ENCODE measurements at places on chromosomes 5 and 9. TPM values are rescaled to one million over a fixed set of nuclear protein-coding genes. Genes with fewer than 3 reads are reported as not detected.

GRCh38 chr9:126159430-126160060, 167.1 kb upstream of the MVB12B start:
- DNase-seq: no peak

Gene SPINK6
- not detected for total RNA-seq

DNA sequence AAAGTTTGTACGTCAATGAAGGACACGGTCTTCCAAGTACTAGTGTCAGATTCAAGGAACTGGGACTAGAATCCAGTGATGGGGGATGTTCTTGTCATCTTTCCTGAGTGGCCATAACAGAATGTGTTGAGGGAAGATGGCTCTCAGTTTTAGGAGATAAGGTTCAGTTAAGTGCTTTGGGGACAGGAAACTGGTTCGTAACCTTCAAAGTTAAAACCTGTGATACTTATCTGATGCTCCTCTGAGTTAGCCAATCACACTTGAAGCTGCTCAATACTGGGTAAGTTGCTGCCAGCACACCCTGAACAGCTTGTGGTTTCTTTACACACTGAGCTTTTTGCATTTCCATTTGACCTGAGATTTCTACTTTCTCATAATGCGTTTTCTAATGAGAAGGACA, 64.4 kb downstream of the PIK3R1 start:
- DNase-seq: no peak

DNA sequence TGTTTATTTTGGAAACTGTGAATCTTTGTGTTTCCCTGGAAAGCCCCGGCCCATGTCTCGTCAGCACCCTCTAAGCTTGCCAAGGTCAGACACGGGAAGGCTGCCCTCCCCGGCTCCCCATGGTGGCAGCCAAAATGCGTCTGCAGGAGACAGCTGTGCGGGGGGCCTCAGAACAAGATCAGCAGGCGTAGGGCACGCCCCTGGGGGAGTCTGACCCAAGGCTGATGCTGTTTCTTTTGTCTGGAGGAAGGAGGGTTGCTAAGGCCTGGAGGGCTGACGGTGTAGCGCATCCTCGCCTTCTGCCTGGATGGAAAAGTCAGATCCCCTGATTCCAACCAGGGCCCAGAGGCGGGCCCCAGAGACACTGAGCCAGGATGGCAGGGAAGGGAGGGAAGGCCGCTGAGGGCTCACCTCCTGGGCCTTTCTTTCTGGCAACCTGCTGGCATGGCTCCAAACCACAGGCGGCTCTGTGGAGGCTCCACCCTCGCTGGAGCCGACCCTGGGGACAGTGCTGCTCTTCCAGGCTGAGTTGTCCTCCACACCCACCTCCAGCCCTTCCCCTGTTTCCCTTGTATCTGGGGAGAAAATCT, 57.2 kb downstream of the OLFM1 start:
- no peak for DNase-seq

Gene C1QTNF2
- 3.1 TPM for total RNA-seq

Gene NR2F1-AS1
- 109 TPM for total RNA-seq

GRCh38 chr5:167839065-167839464, 452.4 kb upstream of the WWC1 start:
- no peak for DNase-seq

DNA sequence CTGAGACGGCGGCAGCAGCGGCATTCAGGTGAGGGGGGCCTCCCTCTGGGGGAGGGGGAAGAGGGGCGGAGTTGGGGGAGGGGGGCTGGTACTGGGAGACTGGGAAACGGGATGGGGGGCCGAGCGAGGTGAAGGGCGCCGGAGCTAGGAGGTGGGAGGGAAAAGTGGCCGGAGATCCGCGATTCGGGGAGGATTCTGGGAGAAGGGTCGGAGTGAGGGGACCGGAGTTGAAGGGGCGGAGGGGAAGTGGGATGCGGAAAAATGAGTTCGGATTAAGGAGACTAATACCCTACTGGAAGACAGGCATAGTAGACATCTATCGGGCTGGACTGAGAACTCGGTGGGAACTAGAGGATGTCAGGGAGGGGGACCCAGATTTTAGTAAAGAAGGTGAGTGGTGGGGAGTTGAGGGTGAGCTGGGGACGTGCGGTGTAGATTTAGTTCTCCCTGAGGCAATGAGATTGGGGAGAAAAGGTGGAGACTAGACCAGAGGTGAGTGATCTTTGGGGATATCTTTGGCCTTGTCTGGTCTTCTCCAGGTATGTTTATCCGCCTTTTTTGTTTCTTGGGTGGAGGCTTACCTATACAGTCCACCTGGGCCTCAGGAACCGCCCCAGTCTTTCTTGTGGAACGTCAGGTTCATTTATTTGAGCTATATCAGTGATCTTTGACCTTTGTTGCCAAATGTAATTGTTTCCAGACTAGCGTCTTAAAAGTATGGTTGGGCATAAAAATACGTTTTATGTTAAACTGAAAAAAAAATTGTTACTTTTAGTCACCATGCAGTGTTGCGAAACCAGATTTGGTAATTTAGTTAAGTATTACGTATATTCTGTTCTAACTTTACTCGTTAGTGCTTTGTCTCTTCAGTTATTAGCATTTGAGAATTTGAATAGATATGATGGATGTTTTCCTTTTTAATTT, 632 bp downstream of the UBAP1 start:
- no peak for DNase-seq

Gene PCDHA10
- 20.3 TPM for total RNA-seq

- no peak for DNase-seq
These were observed 676.2 kb downstream of the MAT2B start for GRCh38 chr5:164181604-164182003.

GRCh38 chr5:3269395-3270169, 326.1 kb upstream of the IRX1 start:
- no peak for DNase-seq

- no peak for DNase-seq
These were observed 7.1 kb downstream of the UBAP1 start for GRCh38 chr9:34185778-34186551.

DNA sequence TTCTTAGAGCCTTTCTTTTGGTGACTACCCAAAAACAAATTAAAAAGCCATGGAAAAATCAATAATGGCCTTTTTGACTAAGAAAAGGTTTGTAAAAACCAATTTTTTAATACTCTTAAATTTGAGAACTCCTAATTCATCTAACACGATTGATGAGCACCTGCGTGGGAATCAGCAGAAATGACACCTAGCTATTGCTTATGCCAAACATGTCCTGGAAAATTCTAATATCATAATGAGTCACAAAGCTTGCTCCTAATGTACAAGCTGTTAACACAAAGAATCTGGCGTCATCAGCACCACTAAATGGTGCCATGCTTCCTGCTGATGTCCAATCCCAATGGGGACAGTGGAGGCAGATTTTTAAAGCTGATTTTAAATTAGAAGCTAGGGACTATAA, 146.2 kb upstream of the LRRTM2 start:
- no peak for DNase-seq

GRCh38 chr9:91516777-91517176, 93.1 kb upstream of the NFIL3 start:
- DNase-seq: no peak

Gene STK32A
- 5.3 TPM for total RNA-seq

GRCh38 chr5:15282611-15283010, 217.4 kb upstream of the FBXL7 start:
- DNase-seq: no peak

DNA sequence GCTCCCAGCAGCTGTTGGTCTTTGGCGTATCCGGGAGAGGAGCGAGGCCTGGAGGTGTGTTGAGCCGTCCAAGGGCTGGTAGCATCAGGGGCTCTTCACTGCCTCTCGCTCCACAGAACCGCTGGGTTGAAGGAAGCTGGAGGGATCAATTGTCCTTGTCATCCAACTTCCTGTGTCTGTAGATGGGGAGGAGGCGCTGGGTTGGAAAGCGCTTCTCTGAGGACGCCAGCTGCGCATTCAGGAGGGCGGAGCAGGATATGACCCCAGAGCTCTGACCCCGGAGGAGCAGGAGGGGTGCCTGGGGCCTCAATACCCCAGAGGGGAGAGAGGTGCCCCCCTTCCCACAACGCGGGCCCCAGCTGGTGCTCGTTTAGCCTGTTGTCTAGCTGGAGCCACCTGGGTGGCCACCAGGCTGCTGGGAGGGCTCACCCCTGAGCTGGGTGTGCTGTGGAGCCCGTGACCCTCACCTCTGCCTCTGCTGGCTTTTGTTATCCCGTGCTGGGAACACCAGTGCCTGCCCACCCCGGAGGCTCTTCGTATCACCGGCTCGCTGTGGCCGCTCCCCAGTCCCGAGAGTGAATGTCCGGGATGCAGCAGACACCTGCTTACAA, 2.0 kb upstream of the DBH start:
- DNase-seq: no peak

- DNase-seq: no peak
These were observed 53.6 kb downstream of the DAP start for GRCh38 chr5:10707198-10708142.

GRCh38 chr5:11785771-11786352, 118.4 kb downstream of the CTNND2 start:
- no peak for DNase-seq

Gene LHFPL2
- 20.4 TPM for total RNA-seq

- DNase-seq: no peak
These were observed 577.9 kb upstream of the PTPRD start for GRCh38 chr9:11190719-11191118.

- no peak for DNase-seq
These were observed 144.2 kb downstream of the MAN2A1 start for GRCh38 chr5:109833946-109834345.

GRCh38 chr5:98755406-98755805, 18.1 kb upstream of the RGMB start:
- DNase-seq: no peak

Gene DDX4
- not detected for total RNA-seq

DNA sequence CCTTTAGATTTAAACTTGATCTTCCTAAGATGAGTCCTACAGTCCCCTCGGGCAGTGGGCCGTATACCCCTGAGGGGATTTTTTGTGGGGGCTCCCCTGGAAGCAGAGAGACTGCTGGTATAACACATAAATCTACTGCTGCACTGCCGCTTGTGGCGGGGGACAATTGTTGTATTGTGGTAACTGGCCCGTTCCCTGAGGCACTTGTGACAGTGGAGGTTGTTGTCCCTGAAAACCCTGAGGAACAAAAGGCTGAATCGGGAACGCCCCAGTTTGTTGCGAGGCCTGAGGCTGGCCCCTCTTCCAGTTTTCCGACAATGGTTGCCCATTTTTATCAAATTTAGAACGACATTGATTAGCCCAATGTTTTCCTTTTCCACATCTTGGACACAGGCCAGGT, 4.7 kb upstream of the TMEM141 start:
- no peak for DNase-seq

DNA sequence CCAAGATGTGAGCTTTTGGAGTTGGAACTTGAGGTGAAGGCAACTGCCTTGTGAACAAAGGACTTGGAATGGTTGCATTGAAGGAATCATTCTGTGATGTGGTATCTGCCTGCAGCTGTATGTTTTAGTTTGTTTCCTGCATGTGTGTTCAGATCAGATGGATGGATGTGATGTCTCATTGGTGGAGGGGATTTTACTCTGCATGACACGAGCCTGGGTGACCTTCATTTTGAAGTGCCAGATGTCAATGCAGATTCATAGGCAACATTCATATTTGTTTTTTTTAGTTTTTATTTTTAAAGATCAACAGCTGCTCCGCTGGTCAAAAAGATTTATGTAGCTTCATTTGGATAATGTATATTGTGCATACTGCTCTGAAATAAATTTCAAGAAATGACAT, 13.5 kb downstream of the FBXL7 start:
- DNase-seq: no peak

Gene PLEKHG4B
- 6.2 TPM for total RNA-seq

- DNase-seq: no peak
These were observed 243.8 kb upstream of the WWC1 start for GRCh38 chr5:168047669-168048111.

- DNase-seq: no peak
These were observed 179.1 kb downstream of the CWC27 start for GRCh38 chr5:64947801-64948200.
